ENCODE measurements at places on chromosomes 6 and 20.

GRCh38 chr6:111576291-111576690 is 29.4 kb downstream of the TRAF3IP2 start:
- DNase-seq: no peak

DNA sequence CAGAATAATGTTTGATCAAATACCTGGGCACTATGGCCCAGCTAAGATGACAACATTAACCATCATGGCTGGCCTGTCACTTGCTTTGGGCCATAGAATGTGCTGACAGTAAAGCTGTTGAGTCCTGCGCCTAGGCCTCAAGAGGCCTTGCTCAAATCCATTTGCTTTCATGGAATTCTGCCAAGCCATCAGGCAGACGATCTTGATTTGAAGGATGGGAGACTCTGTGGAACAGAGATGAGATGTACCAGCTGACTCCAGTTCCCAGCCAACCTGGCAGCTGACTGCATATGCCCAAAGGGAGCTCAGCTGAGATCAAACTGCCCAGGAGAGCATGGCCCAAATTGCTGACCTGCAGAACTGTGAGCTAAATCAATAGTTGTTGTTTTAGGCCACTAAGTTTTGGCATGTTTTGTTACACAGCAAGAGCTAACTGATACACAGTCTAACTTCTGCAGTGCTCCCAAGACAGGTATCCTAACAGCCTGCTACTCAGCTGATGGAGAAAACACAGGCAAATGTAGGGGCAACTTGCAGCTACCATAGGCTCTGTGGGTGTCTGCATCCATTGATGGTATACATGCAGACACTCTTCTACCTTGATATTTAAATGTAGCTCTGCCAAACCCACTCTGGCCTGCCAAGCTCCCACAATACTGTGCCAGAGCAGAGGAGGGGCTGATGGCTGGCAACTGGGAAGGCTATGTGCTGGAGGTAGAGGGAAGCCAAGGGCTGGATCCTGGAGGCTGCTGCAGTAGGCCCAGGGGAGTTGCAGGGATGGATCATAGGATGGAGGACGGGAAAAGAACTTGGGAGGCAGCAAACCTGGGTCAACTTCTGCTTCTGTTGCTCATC is 55.2 kb upstream of the RNF24 start:
- DNase-seq: no peak

GRCh38 chr20:31913431-31914157 is 38.3 kb downstream of the PDRG1 start:
- DNase-seq: no peak

- DNase-seq: no peak
Measured at GRCh38 chr6:73076211-73076954, 148.9 kb downstream of the KHDC1L start.

DNA sequence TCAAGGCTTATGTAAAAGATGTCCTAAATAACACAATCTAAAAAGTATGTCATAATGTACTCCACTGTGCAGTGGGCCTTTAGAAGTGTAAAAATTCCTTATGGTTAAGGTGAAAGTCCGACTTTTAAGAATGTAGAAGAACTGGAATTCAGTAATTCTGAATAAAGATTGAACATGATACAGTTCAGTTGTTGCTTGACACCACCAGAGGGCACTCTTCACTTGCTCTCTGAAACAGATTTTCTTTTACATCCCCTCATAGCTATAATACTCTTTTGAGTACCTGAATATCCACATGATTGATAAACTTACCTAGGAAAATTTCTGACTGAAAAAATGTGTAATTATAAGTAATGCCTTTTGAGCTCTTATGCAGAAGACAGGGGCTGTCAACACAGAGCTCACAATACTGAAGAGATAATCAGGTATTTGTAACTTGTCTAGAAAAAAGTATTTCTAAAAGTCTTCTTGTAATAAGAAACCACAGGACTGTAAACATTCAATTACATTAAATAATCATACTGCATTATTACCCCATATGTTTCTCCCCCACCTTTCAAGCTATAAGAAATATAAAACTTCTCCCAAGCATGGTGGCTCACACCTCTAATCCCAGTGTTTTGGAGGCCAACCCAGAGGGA is 92.1 kb downstream of the POPDC3 start:
- DNase-seq: no peak

- DNase-seq: no peak
Measured at GRCh38 chr6:71665931-71666330, 220.4 kb upstream of the RIMS1 start.

DNA sequence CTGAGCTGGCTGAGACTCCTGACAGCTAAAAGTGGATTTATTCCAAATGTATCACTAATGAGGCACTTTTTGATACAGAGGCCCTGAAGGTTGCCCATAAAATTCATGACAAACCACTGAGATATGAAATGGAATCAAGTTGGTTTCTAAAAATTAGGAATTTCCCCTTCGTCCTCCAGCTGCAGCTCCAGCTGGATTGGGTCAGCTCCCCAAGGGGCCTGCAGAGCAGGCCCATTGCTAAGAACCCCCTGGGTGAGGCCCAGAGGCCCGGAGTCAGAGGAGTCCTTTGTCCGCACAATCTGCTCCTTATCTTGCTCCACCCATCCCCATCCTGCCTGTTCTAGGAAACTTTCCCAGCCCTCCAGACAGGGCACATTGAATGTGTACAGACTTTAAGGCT is 163.5 kb upstream of the TOP1 start:
- DNase-seq: no peak

GRCh38 chr6:72348926-72349325 is 272.9 kb upstream of the KCNQ5 start:
- DNase-seq: no peak

- no peak for DNase-seq
Measured at GRCh38 chr6:52712136-52712535, 41.2 kb downstream of the TMEM14A start.

DNA sequence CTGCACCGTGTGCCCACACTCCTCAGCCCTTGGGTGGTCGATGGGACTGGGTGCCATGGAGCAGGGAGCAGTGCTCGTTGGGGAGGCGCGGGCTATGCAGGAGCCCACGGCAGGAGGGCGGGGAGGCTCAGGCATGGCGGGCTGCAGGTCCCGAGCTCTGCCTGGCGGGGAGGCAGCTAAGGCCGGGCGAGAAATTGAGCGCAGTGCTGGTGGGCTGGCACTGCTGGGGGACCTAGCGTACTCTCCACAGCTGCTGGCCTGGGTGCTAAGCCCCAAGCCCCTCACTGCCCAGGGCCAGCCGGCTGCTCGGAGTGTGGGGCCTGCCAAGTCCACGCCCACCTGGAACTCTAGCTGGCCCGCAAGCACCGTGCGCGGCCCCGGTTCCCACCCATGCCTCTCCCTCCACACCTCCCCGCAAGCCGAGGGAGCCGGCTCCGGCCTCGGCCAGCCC is 55.9 kb upstream of the ECI2 start:
- no peak for DNase-seq

DNA sequence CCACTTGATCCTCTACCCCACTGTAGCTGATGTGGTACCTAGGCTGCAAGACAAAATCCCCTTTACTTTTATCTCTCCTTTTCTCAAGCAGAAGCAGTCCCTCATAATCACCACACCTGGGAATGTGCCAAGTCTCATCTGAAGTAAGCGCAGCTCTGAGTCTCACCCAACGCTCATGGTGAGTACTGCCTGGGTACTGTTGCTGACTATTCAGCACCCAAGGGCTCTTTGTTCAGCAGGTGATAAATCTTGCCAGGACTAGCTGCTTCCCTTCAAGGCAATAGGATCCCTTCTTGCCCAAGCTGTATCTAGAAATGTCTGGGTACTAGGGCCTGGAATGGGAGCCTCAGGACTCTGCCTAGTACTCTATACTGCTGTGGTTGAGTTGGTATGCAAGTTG is 70.9 kb downstream of the GCLC start:
- no peak for DNase-seq

DNA sequence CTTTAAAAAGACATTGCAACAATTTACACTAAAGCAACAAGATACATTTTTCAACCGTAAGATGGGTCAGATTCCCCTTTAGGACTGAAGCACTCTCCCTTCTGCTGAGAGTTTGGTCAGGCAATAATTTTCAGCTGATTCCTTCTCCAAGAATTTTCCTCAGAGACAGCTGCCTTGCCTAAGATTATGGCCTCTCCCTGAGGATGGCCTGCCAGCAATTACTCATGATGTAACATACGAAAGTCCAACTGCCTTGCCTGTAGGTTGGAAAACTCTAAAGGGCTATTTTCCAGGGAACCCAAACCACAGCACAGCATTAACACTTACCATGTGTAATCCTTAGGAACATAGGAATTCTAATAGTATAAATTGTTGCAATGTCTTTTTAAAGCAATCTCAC is 229.1 kb upstream of the FLRT3 start:
- DNase-seq: no peak

- DNase-seq: no peak
Measured at GRCh38 chr6:106746652-106747051, 117.3 kb downstream of the QRSL1 start.

DNA sequence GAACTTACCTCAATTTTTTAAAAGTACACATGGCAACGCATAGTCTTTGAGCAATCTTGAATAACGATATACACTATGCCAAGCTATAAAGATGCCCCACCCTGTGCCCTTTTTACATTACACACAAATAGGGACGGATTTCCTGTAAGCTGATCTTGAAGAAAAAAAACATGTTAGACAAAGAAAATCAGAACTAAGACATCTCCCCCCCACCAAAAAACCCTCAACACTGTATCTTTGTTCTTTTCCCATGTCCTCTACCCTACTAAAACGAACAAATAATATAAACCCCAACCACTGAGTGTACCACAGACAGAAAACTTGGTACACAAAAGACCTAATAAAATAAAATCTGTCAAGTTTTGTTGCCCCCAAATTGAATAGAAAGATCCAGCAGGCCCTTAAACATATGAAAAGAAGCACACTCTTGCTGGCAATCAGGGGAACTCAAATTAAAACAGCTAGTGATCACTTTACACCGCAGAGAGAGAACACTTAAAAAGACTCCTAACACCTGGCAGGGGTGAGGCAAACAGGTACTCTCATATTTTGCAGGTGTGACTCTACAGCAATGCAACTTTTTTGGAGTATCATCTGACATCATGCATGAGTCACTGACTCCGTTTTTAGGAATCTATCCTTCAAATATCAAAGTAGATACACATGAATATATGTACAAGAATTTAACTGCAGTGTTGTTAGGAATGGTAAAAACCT is 29.6 kb downstream of the BACH2 start:
- no peak for DNase-seq

DNA sequence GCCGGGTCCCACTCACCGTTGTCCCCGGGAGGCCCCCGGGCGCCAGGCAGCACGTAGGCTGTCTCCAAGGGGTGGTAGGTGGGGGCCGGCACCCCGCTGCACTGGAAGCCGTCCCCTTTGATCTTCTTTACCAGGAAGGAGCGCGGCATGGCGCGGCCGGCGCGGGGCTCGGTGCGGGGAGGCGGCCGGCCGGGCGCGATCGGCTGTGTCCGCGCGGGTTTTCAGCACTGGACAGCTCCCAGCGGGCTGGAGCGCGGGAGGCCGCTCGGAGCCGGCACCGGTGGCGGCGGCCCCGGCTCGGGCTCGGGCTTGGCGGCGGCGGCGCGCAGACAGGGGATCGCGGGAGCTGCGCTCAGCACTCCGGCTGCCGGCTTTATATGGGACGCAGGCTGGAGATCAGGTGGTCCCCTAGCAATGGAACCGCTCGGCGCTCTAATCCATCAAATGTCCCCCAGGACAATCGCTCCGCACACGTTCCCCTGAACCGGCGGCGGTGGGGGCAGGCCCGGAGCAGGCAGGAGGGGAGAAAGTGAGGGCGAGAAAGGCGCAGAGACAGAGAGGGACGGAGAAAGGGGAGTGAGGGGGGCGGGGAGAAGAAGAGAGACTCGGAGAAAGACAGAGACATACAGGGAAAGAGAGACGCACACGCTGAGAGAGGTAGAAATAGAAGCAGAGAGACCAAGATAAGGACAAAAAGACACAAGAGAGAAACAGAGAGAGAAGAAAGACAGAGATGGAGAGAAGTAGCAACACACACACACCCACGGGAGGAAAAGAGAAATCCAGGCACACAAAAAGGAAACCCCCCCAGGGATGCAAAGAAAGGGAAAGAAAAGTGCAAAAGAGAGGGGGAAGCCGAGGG is at the start of gene SCRT2:
TSS of gene SCRT2 (minus strand) at position 350 of the 862 bp plus-strand sequence. CDS start at position 149, 201 bp downstream.
- DNase-seq: peak; percentile 38

GRCh38 chr6:122752459-122752858 is 27.1 kb upstream of the FABP7 start:
- no peak for DNase-seq

- DNase-seq: peak; percentile 26
Measured at GRCh38 chr6:96836631-96837080, 621 bp downstream of the GPR63 start.

DNA sequence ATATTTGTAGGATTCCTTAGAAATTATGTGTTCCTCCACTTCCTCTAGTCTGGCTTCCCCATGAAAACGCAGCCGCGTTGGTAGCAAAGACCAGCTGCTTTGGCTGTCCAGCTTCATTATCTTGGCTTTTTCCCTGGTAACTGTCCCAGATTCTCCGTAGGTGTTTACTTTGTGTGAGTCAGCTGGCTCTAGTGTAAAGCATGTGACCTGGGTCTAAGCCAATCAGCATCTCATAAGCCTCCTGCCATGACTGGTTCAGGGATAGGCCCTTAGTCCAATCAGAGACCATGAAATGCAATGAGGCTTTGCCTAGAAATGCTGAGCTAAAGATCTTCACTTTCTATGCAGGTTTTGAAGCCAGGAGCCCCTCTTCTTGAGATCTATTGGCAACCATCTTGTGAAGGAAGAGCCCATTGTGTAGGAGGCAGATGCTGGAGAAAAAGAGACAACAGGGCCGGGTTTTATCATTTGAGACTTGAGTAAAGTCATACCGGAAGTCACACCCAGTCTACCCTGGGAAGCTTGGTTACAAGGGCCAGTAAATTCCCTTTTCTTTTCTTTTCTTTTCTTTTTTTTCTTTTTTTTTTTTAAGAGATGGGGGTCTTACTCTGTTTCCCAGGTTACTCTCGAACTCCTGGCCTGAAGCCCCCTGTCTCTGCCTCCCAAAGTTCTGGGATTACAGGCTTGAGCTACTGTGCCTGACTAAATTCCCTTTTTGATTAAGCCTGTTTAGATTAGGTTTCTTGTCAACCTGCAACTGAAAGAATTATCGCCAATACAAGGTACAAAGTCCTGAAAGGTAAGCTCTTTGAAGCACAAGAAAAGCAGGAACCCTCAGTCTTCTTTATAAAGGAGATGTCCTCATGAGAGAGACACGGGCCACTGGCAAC is 256.5 kb upstream of the RREB1 start:
- DNase-seq: peak; percentile 34

GRCh38 chr6:89862698-89863097 is 31.6 kb upstream of the GJA10 start:
- DNase-seq: no peak

DNA sequence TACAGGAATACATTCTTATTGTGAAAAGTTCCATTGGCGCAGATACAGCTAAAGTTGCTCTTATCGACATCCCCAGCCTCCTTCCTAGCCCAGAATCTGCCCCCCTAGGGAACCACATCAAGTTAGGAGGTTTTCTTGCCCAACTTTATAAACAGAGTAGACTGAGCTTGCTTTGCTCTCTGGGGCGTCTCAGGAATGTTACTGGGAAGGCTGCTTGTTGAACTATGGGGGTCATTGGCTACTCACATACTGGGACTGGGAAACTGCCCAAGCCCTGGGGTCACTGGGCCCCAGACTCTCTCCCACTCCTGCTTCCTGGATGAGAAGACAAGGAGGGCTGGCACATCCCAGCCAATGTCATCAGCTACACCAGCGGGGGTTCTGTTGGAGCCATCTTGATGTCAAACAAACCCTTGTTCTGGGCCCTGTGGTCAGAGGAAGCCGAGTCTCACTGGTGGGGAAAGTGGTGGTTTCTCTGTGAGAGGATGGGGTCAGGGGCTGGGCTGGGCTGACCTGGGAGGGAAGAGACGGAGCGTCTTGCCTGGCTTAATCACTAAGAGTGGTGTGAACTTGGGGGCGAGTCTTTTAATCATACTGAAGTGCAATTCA is 26.0 kb downstream of the BPIFB4 start:
- no peak for DNase-seq

Data from occipital lobe (tissue), 3 donors.